ENCODE measurements at places on chromosomes 12 and 14.

- DNase-seq = no peak
Measured at GRCh38 chr14:104974665-104975390, 3.3 kb downstream of the AHNAK2 start.

DNA sequence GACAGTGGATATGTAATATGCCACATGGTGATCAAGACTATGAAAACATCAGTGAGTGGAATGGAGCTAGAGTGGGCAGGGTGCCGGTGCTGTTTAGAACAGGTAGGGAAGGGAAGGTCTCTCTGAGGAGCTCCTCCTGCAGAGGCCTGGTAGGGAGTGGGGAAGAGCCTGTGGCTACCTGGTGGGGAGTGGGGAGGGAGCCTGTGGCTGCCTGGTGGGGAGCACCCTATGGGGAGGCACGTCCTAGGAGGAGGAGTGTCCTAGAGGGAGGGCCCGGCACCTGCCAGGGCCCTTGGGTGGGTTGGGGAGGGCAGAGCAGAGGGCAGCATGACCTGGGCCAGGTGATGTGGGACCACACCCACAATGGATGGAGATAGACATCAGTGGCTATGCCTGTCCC is 122.6 kb downstream of the ADGRD1 start:
- peak; percentile 61 for DNase-seq

- peak; percentile 55 for DNase-seq
Measured at GRCh38 chr14:76771437-76771980, 10.2 kb downstream of the VASH1 start.

DNA sequence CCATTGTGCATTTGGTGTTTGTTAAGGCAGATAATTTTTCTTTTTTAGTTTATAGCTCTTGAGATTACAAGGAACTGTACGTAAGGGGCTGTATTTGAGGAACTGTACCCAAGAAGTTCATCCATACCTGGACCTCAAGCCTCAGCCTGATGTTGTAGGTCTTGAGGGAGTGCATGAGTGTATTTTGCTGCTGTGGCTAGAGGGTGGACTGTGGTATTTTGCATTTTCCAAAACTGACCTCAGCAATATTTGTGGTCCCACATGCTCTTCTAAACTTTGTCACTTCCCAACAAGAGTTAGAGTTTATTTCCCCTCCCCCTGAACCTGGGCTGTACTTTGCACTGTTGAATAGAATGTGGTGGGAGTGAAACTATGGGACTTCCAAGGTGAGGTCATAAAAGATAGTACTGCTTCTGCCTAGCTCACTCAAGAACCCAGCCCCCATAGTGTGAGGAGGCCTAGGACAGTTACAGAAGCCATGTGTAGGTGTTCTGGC is 42.2 kb upstream of the FBXO33 start:
- no peak for DNase-seq

DNA sequence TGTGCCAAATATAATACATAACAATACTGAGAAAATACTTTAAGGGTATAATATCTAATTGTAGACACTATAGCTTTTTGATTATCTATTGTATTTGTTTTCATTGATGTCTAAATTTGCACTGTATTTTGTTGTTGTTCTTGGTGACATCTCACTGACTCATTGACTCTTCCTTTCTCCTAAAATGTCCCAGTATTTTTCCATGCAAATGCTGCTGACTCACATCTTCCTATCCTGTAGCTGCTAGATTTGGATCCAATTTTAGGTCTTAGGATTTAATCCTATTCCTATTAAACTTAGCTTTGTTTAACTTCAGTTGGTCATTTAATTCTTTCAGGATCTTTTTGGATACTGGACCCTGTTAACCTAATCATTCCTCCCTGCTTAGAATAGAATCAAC is 148.5 kb downstream of the TMTC2 start:
- no peak for DNase-seq

DNA sequence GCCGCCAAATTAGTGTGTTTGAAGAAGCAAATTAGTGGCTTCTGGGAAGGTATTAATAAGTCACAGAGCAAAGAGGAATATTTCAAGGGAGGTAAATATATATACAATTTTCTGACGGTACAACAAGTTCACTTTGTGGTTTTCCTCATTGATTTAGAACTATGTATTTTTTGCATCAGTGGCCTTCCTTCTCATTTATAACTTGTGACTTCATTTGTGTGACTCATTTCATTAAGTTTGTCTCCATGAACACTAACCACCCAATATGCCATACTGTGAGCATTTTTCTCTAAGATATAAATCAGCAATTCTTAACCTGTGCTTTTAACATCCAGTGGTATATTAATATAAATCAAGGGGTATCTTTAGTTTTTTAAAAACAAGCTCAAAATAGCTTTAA is 29.3 kb upstream of the ARHGAP5 start:
- no peak for DNase-seq

DNA sequence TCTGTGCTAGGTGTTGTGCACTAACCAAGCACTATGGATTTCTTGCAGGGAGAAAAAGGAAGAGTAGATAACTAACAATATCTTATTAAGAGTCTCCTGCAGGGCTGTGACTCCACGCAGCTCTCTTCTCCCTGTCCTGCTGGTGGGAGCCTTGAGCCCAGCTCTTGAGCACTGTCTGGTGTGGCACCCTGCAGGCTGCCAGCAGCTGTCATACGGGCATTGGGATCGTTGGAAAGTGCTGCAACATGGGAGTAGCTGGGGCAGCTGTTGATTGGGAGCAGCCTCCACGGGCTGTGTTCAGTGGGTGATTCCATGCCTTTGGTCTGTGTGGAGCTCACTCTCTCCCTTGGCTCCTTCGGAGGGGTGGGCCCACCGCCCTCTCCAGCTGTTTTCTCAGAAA is 125.3 kb downstream of the FBXL14 start:
- DNase-seq = no peak

GRCh38 chr14:74048281-74048680 is 29.1 kb downstream of the BBOF1 start:
- DNase-seq = no peak

- no peak for DNase-seq
Measured at GRCh38 chr12:109606320-109607028, 32.9 kb downstream of the MVK start.

GRCh38 chr14:94355191-94355794 is 32.2 kb upstream of the SERPINA6 start:
- peak; percentile 74 for DNase-seq

GRCh38 chr12:109277899-109278762 is 31.0 kb downstream of the FOXN4 start:
- no peak for DNase-seq

DNA sequence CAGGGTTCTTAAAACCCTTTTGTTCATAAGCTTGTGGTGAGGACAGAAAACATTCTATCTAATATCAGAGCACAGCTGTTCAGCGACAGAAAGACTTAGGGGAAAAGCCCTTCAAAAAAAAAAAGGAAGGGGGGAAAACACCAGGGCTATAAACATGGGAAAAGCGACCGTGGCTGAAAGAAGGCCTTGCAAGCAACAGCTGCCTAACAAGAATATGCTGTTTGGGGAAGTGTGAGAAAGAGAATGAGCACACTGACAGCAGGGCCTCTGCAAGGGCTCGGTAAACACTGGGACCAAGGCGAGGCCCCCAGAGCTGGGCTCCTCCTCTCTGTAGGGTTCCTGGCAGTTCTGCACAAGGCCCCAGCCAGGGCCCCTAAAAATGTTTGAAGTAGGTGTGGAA is 27.4 kb upstream of the CCND2 start:
- no peak for DNase-seq

DNA sequence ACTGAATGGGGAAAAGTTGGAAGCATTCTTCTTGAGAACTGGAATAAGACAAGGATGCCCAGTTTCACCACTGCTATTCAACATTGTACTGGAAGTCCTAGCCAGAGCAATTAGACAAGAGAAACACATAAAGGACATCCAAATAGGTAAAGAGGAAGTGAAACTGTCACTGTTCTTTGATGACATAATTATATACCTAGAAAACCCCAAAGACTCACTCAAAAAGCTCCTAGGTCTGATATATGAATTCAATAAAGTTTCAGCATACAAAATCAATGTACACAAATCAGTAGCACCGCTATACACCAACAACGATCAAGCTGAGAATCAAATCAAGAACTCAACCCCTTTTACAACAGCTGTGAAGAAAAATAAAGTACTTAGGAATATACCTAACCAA is 157.3 kb upstream of the DDHD1 start:
- DNase-seq = no peak

DNA sequence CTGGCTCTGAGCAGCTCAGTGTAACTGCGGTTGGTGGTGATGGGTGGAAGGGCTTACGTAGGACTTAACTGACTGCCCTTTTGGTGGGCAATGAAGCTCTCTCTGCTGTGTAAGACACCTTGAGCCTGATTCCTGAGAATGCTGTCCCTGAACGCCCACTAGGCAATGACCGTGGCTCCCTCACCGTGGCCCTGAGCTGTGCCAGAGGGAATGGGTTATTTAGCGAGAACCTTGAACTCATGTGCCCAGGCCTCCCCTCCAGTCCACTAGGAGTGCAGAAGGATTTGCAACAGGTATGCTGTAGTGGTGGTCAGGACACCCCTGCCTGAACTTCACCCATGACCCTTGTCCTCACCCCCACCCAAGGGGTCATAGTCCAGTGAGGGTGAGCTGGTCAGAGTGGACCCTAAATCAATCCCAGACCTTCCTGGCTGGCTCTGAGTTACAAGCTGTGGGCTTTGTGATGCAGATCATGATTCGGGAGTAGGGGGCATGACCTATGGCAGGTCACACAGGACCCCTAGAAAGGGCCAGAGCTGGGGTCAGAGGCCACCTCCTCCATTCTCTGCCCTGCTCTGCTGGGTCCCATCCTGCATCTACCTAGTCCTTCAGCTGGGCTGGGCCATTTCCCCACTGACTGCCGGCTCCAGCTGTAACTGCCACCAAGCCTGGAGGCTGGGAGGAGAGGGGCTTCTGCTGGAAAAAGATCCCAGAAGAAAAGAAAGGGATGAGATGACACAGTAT is 14.5 kb upstream of the ANKRD33 start:
- DNase-seq = no peak

GRCh38 chr12:67370979-67371378 is 101.8 kb downstream of the CAND1 start:
- DNase-seq = no peak

GRCh38 chr12:6235906-6236640 is 35.9 kb downstream of the CD9 start:
- DNase-seq = no peak

GRCh38 chr14:60133487-60133886 is 31.7 kb downstream of the DHRS7 start:
- no peak for DNase-seq

DNA sequence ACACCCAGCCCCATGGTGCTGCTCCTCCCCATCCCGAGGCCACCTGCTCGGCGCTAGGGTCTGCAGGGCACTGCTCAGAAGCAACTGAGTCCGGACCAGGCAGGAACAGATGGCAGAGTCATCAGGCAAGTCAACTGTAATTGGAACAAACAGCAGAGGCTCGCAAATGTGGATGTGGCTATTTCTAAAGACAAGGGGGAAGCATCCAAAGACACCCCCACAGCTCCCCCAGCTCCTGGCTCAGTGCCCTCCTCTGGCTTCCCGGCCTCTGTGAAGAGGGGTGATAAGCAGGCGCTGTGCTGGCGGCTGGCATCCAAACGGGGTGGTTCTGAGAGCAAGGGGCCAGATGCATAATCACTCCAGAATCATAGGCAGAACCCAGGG is 125.6 kb downstream of the PIWIL1 start:
- DNase-seq = no peak

DNA sequence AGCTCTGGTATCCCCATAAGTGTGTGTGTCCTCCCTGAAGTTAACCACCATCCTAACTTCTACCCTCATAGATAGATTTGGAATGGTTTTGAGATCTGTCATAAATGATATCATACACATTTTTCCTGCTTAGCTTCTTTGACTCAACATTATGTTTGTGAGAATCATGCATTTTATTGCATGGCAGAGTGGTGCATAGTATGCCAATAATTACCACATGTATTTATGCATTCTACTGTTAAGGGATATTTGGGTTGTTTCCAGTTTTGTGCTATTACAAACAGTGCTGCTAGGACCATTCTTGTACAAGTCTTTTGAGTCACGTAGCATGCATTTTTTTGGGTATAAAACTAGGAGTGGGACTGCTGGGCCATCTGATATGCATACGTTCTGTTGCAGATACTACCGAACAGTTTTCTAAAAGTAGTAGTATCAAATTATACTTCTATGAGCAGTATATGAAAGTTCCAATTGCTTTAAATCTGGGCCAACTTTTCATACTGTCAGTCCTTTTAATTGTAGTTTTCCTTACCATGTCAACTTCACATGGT is 13.4 kb downstream of the GRIP1 start:
- DNase-seq = no peak

DNA sequence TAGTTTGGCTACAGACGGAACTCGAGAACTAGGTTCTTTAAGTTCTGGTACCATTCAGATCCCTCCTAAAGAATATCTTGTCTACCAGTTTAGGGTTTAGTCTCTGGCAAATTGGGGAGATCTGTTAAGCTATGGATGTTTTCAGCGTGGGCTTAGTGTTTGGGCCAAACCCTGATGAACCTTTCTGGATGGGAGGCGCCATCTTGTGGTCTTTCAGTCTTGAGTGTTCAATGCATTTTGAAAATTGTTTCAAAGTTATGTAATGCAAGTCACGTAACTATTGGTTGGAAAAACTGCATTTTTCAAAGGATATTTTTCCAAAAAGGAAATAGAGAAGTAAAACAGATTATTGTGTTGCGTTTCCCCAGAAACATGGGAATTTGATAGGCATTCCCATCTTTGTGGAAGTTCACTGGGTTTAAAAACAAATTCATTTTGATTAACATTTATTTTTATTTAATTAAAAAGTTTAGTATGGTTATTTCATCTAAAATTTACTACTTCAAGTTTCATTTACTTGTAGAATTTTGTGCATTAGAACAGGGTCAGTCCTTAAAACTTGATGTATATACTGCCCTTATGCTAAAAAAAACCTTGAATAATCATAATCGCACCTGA is 169.0 kb downstream of the PRIMA1 start:
- no peak for DNase-seq

DNA sequence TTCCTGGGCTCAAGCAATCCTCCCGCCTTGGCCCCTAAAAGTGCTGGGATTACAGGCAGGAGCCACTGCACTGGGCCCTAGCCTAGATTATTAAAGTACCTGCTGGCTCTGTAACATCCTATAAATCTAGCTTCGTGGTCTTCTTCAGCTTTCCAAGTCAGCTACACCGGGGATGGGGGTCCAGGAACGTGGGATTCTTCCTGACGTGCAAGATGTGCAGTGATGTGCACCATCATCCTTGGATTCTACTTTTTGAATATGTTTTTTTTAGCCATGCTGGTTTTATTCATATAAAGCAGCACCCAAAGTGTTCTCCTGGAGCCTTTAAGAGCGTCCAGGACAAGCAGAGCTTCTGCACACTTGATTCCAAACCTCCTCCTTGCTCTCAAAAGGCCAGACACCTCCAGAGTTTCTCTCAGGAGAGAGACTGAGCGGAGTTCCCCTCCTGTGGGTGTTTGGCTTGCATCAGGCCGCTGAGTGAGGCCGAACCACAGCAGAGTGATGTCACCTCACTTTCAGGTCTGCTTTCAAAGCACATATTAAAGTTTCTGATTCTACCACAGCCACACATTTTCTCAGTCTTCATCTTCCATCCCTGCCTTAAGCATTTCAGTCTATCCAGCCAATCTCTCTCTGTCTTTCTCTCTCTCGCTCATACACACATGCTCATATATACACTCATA is 33.4 kb downstream of the VCPKMT start:
- no peak for DNase-seq

GRCh38 chr12:132522592-132523380 is 32.8 kb downstream of the FBRSL1 start:
- no peak for DNase-seq

GRCh38 chr14:64060648-64061096 is 207.9 kb downstream of the SYNE2 start:
- no peak for DNase-seq

Data from coronary artery (tissue), 2 donors.